ENCODE measurements at places on chromosomes 5 and 9. TPM values are rescaled to one million over a fixed set of nuclear protein-coding genes. Genes with fewer than 3 reads are reported as not detected.

GRCh38 chr9:4508907-4509589 lies 18.8 kb downstream of the SLC1A1 start:
- H3K4me3 ChIP-seq: peak overlapping the region; percentile 30
- H3K27me3 ChIP-seq: no peaks in the 10 kb centered on the region
- no peaks in the 10 kb centered on the region for H3K36me3 ChIP-seq

DNA sequence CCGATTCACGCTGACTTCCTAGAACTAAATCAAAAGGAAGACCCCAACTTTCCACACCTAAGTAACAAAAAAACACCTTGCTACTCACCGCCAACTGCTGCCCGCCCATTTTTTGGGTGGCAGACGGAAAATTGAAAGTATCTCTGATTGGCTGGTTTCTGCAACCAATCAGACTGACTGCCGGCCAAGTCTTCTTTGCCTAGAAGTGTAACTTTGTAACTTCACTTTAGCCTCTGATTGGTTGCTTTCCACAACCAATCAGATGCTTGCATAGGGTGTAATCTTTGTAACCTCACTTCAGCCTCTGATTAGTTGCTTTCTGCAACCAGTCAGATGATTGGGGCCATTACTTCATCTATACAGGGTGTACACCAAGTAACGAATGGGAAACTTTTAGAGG lies 42.6 kb upstream of the ANKH start:
- H3K27me3 ChIP-seq: no peaks in the 10 kb centered on the region
- peaks cover 32% of the 10 kb centered on the region for H3K4me1 ChIP-seq
- H3K36me3 ChIP-seq: no peaks in the 10 kb centered on the region
- no peak overlapping the region for H3K4me3 ChIP-seq
- DNase-seq: no peak

DNA sequence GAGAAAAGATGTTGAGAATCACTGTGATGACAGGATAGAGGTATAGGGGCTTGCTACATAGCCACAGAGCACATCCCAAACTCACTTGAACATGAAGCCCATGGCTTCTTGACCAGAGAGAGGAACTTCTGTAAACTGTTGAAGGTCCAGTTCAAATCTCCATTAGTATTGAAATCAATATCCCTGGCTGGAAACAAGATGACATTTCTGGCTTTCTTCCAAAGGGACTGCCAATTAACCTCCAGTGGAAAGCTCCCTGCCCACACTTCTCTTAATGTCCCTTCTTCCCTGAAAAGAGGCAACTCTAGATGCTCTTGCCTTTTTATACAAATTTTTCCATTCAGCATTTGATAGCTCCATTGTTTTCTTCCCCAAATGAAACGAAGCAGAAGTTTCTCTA lies 612.1 kb downstream of the EBF1 start:
- H3K27me3 ChIP-seq: no peaks in the 10 kb centered on the region
- peaks cover 49% of the 10 kb centered on the region for H3K4me1 ChIP-seq
- H3K36me3 ChIP-seq: no peaks in the 10 kb centered on the region
- DNase-seq: no peak
- no peak overlapping the region for H3K27ac ChIP-seq
- H3K4me3 ChIP-seq: no peak overlapping the region

- peaks cover 8% of the 10 kb centered on the region for H3K4me1 ChIP-seq
- H3K27ac ChIP-seq: no peak overlapping the region
- no peaks in the 10 kb centered on the region for H3K36me3 ChIP-seq
- no peak for DNase-seq
Measured at GRCh38 chr5:134594797-134595457, 37.7 kb downstream of the SAR1B start.

DNA sequence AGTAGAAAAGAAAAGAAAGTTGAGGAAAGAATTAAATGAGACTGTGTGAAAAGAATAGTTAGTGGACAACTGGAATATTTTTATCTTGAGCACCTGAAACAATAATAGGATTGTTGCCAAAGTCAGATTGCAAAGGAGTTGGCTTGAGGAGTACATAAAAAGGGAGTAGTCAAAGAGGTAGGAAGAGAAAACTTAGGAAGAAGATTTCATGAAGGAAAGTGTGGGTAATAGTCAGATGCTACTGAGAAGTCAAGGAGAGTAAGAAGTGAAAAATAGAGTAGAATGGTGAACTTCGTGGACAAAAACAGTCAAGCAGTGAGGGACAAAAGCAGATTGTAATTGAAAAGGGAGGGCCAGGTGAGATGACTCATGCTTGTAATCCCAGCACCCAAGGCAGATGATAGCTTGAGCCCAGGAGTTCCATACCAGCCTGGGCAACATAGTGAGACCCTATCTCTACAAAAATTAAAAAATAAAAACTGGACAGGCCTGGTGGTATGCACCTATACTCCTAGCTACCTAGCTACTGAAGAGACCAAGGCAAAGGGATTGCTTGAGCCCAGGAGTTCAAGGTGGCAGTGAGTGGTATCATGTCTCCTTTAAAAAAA lies 178.9 kb downstream of the NIPBL start:
- DNase-seq: no peak
- H3K27ac ChIP-seq: no peak overlapping the region
- peaks cover 57% of the 10 kb centered on the region for H3K36me3 ChIP-seq
- no peaks in the 10 kb centered on the region for H3K4me1 ChIP-seq
- no peak overlapping the region for H3K4me3 ChIP-seq

Gene TMC1
- not detected for total RNA-seq

Gene PRELID1
- 212 TPM for total RNA-seq

Gene GARIN3
- total RNA-seq: not detected

Gene CTSV
- total RNA-seq: not detected

Gene STKLD1
- 3.4 TPM for total RNA-seq

Gene FBLL1
- total RNA-seq: 1.3 TPM

Gene RLN2
- total RNA-seq: not detected
